ENCODE measurements at places on chromosomes 7 and 10.

DNA sequence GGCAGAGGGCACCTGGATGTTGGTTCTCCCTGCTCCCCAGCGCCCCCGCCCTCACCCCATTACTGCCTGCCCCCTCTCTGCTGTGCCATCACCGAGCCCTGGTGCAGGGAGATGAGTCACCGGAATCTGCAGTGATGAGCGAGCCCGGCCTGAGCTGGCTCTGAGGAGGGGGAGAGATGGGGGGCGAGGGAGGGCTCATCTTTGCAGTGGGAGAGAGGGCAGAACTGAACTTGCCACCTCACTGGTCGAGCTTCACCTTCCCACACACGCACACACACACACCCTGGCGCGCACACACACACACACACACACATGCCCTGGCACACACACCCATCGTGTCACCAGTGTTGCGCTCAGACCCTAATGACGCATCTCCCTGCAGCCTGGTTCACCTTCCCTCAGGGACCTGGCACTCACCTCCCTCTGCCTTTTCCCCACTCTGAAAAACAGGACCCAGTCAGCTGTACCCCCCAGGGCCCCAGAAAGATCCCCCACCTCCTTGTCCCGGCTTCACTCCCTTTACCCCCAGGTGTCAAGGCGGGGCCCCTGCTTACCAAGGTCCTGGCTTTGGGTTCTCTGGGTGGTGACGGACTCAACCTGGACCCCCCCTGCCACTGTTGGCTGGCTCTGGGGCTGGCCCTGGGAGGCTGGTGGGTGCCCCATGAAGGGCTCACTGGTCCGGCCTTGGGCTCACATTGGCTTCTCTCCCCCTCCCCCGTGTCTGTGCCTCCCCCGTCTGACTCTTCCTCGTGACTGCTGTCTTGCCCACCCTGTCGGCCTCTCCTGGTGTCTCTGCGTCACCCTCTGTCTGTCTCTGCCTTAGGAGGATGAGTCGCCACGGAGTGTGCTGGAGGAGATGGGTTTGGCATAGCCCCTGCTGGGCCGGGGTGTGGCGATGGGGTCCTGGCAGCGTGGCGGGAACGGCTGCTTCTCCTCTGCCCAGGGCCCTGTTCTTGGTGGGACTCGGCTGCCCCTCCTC is 5.4 kb downstream of the VGF start:
- DNase-seq = no peak

DNA sequence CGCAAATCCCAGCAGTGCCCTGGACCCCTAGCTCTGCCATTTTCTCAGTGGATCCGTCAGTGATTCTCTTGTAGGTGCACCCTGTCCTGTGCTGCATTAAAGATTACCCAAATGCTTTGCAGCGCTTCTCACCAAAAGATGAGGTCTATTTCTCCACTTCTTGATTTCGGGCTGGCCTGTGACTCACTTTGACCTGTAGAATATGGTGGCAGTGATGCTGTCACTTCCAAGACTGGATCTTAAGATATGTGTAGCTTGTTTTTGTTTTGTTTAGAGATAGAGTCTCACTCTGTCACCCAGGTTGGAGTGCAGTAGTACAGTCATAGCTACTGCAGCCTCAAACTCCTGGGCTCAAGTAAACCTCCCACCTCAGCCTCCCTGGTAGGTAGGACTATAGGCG is 37.0 kb upstream of the ZMIZ1 start:
- no peak for DNase-seq

- DNase-seq = no peak
Measured at GRCh38 chr7:1054861-1055450, 10.6 kb downstream of the GPR146 start.

- DNase-seq = no peak
Measured at GRCh38 chr7:44310221-44310848, 15.1 kb downstream of the CAMK2B start.

DNA sequence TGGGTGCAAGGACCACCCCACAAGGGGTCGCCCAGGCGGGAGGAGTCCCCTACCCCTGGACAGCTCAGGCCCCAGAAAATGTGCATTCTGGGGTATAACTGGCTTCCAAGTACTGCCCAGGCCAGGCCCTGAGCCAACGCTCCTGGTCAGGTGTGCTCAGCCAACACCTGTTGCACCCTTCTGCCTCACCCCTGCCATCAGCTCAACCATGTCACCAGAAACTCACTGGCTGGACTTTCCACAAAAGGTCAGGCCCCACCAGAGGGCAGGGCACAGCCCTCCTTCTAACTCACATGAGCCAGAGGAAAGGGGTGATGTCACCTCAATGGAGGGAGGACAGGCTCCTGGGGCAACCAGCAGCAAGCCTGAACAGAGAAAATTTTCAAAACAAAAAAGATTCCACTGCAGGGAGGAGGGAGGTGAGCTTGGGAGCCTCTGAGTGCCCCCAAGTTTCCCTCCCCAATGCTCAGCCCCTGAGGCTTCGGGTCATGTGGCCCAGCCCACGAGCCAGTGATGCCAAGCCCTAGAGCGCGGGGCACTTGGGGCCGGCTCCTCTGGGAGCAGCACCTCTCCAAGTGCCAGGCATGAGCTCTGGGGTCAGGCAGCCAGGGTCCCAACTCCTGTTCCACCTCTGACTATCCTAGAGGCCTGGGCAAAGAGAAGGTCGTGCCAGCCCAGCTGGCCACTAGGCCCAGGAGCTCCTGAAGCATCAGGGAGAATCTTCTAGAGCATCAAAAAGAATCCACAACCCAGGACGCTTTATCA is 2.2 kb downstream of the OGDHL start:
- DNase-seq = no peak

- DNase-seq = no peak
Measured at GRCh38 chr7:141158561-141158960, 84.7 kb downstream of the TMEM178B start.

GRCh38 chr10:33306701-33307519 is 27.6 kb downstream of the NRP1 start:
- no peak for DNase-seq

- DNase-seq = no peak
Measured at GRCh38 chr10:81104494-81104893, 566.8 kb downstream of the SH2D4B start.

- no peak for DNase-seq
Measured at GRCh38 chr7:133575726-133576440, 323.0 kb downstream of the EXOC4 start.

DNA sequence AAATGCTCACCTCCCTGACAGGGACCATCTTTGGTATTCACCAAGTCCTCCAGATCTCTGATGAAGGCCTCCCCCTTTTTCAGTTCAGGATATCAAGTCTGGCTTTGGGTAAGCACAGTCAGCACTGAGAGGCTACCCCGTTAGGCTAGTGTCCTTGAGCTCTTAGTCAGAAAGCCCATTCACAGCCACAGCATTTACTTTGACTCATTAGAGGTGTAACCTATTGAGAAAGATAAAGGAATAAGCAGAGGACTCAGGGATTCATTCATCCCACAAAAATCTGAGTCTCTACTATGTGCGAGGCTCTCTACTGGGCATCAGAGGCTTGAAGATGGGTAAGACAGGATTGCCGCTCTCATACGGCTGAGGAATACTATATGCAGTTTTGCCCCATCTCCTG is 14.0 kb upstream of the RAMP3 start:
- no peak for DNase-seq

DNA sequence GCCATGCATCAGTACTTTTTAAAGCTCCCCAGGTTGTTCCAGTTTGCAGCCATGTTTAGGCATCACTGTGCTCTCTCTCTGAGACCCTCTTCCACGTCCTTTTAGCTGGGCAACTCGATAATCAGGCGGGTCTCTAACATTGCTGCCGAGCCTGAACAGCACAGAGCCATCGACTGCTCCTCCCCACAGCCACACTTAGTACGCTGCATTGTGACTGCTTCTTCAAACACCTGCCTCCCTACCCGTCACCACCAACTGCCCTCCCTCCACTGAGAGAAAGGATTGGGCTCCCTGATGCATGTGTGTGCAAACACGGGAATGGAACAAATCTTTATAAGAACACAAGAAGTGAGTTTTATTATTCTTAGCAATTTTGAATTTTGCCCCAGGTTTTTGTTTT is 11.4 kb upstream of the TACR2 start:
- no peak for DNase-seq

GRCh38 chr10:98030093-98030821 is at the start of gene CRTAC1:
CRTAC1 (minus strand) TSS chr10:98030621; CDS start chr10:98030472, 149 bp downstream.
- no peak for DNase-seq
